Activated CD4-positive, alpha-beta memory T cell treated with anti-CD3 and anti-CD28 coated beads for 36 hours (primary cell): ENCODE measurements at places on chromosomes 2 and 18. TPM values are rescaled to one million over a fixed set of nuclear protein-coding genes. Genes with fewer than 3 reads are reported as not detected.

FHL2 gene
- total RNA-seq: 1.3 TPM

- DNase-seq: no peak
These were observed 52.0 kb upstream of the CELF4 start for GRCh38 chr18:37617623-37618022.

DNA sequence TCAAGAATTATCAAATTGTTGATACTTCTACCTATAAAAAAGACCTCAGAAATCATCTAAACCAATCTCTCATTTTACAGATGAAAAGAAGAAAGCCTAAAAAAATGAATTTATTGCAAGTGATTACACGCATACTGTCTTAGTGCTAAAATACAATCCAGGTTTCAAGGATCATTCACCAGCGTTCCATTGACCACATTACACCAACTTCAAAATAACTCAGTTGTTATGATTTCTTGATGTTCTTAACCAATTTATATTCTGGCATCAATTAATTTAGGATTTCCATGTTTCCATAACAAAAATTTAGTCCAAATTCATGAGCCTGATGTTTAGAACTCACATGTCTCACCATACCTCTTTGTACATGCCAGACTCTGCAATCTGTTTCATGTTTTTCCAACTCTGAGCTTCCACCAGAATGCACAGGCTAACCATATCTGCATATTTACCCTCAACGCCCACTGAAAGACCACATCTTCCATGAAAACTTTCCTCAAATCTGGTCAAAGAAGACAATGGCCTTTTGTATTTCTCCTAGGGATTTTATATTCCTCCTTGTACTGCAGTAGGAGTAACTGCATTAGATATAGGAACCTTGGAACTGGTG, 2.1 kb upstream of the INSIG2 start:
- no peak for DNase-seq

DNA sequence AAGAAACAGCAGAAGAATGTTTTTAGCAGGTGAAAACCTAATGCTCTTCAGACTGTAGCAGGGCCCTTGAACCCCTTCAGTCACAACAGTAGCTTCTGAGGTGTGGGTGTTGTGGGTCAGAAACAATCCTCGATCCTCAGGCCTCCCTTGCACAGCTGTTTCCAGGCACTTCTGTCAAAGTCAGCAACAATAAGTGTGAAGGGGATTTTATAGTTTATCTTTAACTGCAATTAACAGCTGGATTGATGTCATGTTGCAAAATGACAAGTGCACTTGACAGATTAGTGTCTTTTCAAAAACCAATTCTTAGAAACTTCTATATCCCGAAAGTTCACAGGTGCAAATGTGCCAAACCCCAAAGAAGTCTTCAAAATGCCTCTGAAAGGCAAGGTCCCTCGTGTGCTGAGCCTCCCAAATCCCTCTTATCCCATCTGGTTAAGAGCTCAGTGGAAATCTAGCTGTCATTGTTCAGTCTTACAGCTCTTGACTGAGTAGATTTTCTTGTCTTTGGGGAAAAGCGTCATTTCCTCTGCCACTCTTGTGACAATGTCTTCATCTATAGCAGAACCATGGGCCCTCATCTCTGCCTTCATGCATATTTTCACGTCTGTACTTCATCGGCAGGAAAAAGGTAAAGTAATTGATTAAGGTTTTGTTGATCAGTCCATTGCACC, 29.6 kb downstream of the M1AP start:
- no peak for DNase-seq

GRCh38 chr2:55733335-55733734, 39.7 kb upstream of the PNPT1 start:
- DNase-seq: no peak

LYG2 gene
- not detected for total RNA-seq

- no peak for DNase-seq
These were observed 397 bp downstream of the ZCCHC2 start for GRCh38 chr18:62523255-62523588.
